ENCODE measurements at places on chromosomes 11 and 22. TPM values are rescaled to one million over a fixed set of nuclear protein-coding genes. Genes with fewer than 3 reads are reported as not detected.

DNA sequence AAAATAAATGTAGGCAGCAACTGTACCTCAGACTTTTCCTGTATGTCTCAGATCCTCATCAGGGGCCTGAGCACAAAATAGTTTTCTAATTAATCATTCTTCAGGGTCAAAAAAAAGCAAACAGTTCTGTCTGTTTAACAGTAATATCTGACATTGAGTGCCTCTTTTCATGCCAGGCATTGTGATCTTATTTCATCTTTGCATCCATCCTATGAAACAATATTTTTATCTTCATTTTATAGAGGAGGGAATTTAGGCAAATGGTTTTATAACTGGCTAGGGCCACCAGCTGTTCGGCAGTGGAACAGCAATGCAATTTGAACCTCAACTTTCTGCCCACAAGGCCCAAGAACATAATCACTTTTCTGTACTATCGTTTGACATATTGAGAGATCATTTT is 145.6 kb downstream of the WNT7B start:
- no peak for DNase-seq

GRCh38 chr11:67268081-67268961 is 2.0 kb downstream of the GRK2 start:
- DNase-seq, result no peak

DNA sequence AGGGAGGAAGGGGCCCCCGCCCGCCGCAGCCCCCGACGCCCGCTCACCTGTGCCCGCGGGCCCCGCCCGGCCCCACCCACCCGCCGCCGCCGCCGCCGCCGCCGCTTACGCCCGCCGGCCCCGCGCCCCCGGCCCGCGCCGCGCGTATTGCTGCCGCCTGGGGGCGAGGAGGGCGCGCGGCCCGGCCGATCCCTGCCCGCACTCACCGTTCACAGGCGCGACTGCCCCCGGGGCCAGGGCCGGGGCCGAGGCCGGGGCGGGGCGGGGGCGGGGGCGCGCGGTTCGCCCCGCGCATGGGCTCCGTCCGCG is 212 bp downstream of the HRAS start:
- DNase-seq, result no peak

DNA sequence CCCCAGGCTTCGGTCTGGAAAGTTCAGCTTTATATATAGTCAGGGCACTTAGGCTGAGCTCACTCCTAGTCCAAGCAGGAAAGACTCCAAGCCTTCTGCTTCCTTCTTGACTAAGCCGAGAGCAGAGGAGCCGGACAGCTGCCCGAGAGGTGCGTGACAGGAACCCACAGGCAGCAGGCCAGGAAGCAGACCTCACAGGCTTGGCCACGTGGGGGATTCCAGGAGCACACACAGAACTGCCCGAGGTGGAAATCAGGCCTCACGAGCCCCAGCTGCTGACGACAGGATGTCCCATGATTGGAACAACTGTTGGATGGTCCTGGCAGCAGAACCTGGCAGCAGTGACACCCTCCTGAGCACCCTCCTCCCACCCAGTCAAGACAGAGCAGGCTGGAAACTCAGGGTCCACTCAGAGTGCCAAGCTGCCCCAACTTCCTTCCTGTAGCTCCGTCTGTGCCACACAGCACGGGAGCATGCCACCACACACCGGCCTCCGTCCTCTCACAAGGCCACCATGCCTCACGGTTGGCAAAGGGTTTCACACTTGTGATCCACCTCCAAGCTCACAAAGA is 5.4 kb downstream of the PLA2G6 start:
- DNase-seq, result no peak

DNA sequence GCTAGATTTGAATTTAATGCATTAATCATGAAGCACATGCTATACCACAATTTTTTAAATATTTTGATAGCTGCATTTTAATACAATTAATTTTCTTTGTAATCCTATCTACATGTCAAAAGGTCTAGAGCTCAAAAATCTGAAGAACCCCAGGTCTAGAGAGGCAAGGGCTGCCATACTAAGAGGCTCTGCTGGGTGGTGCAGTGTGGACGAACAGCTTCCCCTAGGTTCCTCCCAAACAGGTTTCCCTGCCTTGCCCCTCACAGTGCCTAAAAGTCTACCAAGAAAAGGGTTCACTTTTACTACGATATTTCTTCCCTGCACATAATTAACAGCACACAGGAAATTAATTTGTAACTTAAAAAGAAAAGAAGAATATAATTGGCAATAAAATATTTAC is 681.1 kb downstream of the OPCML start:
- DNase-seq, result no peak

- DNase-seq, result no peak
Observed at GRCh38 chr11:121884626-121885025, 231.4 kb downstream of the BLID start.

GRCh38 chr11:1121331-1121812 is 36.4 kb upstream of the MUC5AC start:
- no peak for DNase-seq

- DNase-seq, result no peak
Observed at GRCh38 chr11:35419830-35420333, 524 bp upstream of the SLC1A2 start.

DNA sequence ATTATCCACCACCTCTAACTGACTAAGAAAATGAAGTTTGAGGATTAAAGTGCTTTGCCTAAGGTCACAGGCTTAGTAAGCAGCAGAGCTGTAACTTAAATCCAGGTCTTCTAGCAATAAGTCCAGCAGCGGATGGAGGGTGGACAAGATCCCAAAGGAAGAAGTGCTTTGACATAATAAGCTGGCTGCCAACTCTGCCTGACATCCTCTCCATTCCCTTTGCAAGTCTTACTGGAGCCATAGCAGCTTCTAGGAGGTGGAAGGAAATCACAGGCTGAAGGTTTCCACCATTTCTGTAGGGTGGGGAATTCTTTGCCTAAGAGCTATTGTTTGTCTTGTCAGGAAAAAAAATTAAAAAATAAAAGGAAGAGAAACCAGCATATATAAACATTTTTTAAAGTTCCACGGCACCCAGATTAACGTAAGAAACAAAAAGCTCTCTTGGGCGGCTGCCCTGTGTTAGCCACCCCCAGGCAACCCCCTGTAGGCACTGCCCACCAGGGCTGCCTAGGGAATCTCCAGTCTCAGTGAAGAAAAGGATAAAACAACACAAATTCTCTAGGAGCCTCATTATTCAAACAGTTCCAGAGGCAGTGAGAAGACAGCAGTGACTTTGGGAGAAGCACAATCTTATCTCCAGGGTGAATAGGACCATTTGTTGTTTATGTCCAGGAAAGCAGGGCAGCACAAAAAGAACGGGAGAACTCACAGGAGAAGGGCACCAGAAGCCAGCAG is 380.8 kb upstream of the CADM1 start:
- DNase-seq, result no peak

- no peak for DNase-seq
Observed at GRCh38 chr11:73095613-73096012, 46.5 kb downstream of the FCHSD2 start.

DNA sequence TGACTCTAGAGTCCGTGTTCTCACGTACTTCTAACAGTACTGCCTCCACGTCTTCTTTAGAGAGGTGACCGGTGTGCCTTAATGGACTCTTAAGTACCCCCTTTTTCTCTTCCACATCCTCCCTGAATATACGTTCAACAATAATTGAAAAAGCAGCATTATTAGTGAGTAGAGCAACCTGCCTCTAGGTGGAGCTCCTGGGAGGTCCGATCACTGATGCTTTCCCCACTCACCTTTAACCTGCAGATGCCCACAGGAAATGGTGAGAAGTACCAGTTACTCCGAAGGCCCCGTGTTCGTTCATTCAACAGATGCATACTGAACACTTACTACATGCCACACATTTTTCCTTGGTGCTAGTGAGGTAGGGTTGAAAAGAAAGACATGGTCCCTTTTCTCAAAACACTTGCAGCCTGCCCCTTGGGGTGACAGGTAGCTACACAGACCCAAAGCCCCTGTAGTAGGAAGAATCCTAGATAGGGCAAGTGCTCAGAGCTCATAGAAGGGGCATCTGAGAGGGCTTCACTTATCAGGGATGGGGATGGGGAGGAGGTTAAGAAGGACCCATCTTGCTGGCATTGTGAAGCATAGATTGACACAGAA is 72.7 kb downstream of the FEZ1 start:
- DNase-seq, result no peak

DNA sequence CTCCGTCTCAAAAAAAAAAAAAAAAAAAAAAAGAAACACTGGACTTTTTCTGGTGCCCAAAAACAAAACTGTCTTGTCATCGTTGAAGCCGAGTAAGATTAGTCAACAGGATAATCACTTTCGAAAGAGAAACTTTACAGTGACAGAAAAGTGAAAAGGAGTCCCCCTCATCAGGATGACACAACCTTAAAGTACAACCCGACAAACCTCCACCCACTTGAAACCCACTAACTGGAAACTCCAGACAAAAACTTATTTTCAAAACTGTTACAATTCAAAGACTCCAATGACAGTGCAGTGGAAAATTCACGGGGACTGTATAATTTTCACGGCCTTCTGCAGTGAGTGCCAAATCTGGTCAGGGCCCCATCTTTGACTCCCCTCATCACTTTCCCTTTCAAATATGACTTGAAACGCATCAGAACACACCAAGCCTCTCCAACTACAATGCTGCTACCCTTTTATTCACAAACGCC is 1.3 kb downstream of the DENND5A start:
- no peak for DNase-seq

DNA sequence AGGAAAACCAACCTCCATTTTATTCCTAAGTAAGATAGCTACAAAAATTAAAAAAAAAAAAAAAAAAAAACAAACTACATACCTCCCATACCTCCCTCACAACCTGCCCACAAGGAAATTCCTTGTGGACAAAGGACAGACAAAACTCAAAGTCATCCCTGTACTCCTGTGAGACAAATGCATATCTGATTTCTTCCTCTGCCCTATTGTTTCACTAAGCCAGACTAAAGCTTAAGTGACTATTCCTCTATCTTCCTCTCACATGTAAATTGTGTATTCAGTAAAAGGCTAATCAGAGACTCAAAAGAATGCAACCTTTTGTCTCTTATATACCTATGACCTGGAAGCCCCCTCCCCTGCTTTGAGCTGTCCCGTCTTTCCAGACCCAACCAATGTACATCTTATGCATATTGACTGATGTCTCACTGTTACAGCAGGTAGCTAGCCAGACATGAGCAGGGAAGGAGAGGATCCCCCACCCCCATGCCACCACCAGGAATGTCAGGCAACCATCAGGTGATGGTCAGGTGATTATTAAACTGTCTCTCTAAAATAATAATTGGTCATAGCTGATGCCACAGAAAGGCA is 289.4 kb downstream of the SBF2 start:
- no peak for DNase-seq

DNA sequence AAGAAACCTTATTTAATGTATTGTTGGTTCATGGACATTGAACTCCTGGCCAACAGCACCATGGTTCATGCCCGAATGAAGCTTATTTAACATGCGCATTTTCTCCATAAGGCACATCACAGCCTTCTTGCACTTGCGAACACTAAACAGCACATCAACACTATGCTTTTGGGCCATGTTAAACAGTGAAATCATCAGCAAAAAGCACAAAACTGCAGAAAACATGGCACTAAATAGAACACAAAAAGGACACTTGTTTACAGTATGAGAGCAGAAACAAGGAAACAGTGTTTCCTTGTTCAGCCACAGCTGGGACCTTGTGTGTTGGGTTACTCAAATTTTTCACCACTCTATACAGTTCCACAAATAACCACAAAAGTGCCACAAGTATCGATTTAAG is 122.3 kb downstream of the MSANTD4 start:
- no peak for DNase-seq

- peak; percentile 67 for DNase-seq
Observed at GRCh38 chr11:66081505-66081904, 11.4 kb downstream of the PACS1 start.

GRCh38 chr11:76793391-76794291 is 10.5 kb downstream of the TSKU start:
- no peak for DNase-seq

- no peak for DNase-seq
Observed at GRCh38 chr22:50081426-50082196, 3.6 kb downstream of the MLC1 start.

- no peak for DNase-seq
Observed at GRCh38 chr11:15189189-15189588, 74.5 kb downstream of the INSC start.

- no peak for DNase-seq
Observed at GRCh38 chr11:86938900-86939880, 16.0 kb downstream of the FZD4 start.

DNA sequence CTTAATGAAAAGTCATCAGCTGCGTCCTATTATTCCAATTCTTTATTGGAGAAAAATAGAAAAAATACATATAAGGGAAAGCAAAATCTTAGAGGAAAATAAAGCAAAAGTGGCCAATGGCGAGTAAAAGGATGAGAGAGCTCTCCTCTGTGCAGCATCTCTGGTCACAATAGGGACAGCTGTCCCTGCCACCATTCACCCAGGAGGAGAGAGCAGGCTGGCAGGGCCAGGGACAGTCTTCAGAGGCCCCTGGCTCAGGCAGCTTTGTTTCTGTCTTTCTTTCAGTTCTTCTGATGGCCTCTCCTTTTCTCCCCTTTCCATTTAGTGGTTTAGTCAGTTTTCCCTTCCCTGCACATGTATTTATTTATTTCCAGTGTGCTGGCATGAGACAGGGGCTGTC is 941.3 kb downstream of the NTM start:
- no peak for DNase-seq

DNA sequence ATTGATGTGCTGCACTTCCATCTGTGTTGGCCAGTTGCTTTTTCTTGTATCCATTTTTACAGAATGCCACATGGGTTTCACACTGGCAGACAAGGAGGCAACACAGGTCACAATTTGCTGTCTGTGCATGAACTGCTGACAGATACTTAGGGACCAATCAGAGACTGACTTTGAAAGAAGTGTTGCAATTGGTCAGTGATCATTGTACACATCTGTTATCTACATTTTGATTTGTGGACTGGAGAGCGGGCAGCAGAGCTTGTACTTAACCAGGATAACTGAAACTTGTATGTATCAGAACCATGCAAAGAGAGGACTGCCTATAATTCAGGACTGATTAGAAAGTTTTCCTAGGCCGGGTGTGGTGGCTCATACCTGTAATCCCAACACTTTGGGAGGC is 21.8 kb downstream of the PRR5 start:
- DNase-seq, result no peak

GRCh38 chr22:31977939-31978338 is 33.6 kb downstream of the YWHAH start:
- no peak for DNase-seq

- DNase-seq, result no peak
Observed at GRCh38 chr22:31229402-31230079, 17.4 kb downstream of the LIMK2 start.

Gene SCGB2A2
- not detected for total RNA-seq

Gene ANGPTL5
- total RNA-seq, result not detected

Gene CCDC73
- not detected for total RNA-seq

Gene ART1
- total RNA-seq, result not detected

Gene RAB38
- 1.0 TPM for total RNA-seq

Gene TMEM191B
- 4.8 TPM for total RNA-seq

Gene OR51I2
- total RNA-seq, result not detected

Gene RFPL1
- not detected for total RNA-seq

Gene GNAZ
- total RNA-seq, result 44.1 TPM

Gene C11orf42
- total RNA-seq, result not detected

Gene MS4A6A
- total RNA-seq, result 3.2 TPM
